Activated CD4-positive, CD25-positive, alpha-beta regulatory T cell treated with anti-CD3 and anti-CD28 coated beads, Interleukin-2, amount 50 U/mL, for 16 hours (primary cell): ENCODE measurements at places on chromosomes 5 and 9.

DNA sequence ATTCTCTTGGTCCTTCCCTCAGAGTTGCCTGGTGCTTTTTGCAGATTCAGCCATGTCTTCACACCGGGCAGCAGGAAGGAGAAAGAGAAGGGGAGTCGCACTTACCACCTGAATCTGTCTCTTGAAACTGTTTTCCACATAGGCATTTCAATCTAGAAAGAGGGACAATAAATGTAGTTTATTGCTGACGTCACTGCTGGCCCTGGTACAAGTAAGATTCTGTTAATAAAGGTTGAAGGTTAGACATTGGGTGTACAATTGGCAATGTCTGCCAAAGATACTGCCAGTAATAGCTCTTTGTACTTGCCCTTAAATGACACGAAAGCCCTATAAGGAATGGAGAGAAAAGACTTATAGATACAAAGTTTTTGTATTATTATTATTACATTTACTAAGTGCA lies 72.8 kb downstream of the MEGF10 start:
- no peak for DNase-seq

DNA sequence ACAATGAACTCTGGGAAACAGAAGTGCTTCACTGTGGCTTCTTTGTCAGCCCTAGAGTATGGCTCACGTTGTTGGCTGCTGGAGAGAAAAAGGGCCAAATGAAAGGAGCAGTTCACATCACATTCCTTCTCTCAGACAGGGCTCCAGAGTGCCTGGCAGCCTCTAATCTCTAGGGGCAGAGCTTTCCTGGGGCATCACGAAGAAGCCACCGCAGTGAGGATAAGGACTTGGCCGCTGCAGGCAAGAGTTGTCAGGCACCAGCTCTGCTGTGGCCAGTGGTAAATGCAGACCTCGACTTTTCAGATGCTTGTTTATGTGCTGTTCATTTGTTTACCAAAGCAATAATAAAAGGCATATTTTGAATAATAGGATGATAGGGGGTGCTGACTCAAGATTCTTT lies 227.2 kb downstream of the ICE1 start:
- DNase-seq: no peak

GRCh38 chr9:82495884-82496777 lies 507.6 kb downstream of the SPATA31D1 start:
- no peak for DNase-seq

DNA sequence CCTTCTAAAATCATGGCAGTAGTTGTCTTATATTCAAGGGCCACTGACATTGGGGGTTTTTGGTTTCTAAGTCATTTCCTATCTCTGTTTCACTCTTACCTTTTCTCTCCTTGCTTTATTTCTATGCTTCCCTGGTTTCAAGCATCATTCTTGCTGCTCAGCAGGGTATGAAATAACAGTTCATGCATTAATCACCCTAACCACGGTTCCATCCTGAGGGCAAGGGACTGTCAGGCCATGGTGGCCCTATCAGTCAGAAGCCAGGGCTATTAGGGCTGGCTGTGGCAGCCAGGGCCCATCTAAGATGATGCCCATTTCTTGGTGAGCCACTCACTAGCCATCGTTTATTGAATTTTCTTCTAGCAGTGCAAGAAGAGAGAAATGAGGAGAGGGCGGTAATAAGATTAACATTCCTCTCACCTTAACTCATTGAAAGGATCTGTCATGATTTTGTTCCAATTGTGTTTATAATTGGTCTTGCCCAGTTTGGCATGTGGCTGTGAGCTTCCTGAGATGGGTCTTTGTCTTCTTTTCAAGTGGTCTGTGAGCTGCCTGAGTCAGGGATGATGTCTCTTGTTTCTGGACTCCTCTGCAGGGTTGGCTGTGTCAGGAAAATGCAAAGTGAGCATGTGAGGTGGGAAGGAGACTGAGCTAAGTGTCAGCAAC lies 45.2 kb downstream of the CYSTM1 start:
- no peak for DNase-seq

- DNase-seq: no peak
Observed at GRCh38 chr9:17660158-17660557, 81.3 kb downstream of the SH3GL2 start.

DNA sequence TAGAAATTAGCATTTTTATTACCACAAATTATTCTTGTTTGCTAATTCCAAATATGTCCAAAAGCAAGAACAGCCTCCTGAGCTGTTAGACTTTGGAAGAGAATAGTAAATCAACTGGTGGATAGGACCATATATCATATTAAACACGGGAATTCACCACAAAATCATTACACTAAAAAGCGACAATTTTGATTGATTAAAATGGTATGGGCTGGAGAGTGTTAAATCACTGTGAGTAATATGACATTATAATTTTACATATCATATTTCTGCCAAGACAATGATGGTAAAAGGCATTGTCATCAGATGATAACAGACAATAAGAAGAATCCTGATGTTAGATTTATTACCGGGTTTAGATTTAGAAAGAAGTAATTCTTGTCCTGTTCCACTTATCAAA lies 107.2 kb upstream of the ARRDC3 start:
- DNase-seq: no peak

- DNase-seq: no peak
Observed at GRCh38 chr9:94822273-94822672, 95.8 kb downstream of the AOPEP start.

DNA sequence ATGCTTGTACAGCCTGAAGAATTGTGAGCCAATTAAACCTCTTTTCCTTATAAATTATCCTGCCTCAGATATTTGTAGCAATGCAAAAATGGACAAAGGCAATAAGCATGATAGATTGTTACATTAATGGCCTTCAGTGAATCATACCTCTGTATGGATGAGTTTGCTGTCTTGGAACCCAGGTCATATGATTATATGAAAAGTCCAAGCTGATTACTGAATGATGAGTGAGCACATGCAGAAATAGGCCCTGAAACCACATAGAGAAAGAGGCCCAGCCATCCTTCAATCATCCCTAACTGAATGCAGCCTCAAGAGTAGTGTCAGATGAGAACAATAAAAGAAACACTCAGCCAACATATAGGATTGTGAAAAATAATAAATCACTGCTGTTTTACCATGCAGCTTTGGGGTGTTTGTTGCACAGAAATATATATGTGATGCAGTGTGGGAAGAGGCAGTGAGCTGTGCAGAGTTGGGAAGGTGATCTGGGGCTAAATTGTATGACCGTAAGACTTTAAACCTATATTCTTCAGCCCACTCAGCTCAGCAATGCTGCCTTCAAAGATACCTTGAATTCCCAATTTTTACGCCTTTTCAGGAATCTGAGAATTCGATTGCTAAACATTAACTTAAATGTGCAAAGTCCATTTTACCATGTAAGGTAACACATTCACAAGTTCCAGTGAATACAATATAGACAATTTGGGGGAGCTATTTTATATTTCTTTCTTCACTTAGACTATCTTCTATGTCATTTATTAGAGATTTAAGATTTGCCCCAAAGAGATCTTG lies 36.3 kb upstream of the SHISAL2B start:
- DNase-seq: no peak
